ENCODE measurements at places on chromosomes 16 and 17. TPM values are rescaled to one million over a fixed set of nuclear protein-coding genes. Genes with fewer than 3 reads are reported as not detected.

DNA sequence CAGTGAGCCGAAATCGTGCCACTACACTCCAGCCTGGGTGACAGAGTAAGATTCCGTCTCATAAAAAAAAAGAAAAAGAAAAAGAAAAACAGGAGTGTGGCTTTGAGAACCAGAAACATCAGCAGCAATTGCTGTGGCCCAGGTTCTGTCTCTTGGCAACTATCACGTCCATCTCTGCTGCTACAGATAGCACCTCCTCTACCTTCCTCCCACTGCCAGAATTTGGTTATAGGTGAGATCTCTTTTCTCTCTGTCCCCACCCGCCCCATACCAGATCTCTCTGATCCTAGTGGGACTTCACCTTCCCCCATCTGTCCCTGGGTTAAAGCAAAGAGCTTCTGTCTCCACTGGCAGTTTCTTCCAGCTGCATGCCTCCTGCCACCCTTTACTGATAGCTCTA, 3.1 kb downstream of the TLCD2 start:
- peak; percentile 67 for DNase-seq

GRCh38 chr16:4868026-4868425, 20.7 kb downstream of the UBN1 start:
- DNase-seq: no peak

DNA sequence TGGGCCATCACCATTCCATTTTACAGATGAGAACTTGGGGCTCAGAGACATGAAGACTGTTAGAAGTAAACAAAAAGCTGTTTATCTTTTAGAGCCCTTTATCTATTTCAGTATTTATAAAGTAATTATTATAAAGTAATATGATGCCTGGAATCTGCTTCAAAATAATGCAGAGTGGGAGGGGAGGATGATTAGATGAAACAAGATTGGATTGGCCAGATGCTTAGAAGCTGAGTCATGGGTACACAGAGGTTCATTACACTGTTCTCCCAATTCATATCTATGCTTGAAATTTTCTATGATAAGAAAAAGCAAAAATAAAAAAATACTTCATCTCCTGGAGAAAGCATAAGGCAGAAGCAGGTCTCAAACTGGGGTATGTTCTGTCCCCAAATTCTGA, 29.4 kb downstream of the TOM1L2 start:
- no peak for DNase-seq

- DNase-seq: peak; percentile 98
Measured at GRCh38 chr16:1342526-1343427, 8.9 kb downstream of the TSR3 start.

DNA sequence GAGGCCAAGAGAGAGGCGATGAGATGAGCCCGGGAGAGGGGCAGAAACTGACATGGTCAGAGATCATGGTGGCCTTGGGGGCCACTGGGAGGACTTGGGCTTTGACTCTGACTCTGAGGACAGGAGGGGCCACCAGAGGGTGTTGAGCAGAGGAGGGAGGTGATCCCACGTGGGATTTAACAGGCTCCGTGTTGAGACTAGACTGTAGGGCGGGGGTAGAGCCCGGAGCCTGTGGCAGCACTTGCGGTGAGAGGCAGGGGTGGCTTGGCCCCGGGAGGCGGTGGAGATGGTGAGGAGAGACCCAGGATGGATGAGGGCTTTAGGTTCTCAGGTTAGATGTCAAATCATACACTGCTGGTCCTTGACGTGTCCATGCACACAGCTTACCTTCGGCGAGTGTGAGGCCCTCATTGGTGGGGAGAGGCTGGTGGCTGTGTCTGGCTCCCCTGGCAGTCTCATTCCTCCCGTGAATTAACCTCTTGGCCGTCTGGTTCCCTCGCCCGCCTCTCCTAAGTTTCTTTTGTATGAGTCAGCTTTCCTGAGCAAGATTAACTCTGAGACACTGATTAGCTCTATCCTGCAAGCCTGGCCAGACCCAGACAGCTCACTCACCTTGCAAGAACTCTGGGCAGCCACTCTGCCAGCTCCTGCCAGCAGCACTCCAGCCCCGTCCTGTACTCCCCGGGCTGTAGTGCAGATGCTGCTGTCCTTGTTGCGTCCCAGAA, 39.7 kb downstream of the VPS35L start:
- DNase-seq: peak; percentile 86

DNA sequence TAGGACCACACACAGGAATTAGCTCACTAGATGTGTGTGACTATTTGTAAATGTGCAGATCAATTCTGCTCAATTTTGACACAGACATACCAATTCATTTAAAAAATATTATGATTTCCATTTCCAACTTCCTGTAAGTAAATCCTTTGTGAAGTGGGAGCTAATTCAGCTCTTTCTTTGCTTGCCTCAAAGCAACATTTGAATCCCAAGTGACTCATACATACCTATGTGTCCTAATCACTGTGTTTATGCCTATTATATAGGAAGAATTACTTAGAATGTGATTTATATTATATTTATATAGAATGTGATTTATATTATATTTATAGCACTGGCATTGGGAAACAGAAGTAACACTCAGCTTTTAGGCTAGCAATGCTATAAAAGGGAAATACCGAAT, 195.9 kb upstream of the C17orf78 start:
- no peak for DNase-seq

DNA sequence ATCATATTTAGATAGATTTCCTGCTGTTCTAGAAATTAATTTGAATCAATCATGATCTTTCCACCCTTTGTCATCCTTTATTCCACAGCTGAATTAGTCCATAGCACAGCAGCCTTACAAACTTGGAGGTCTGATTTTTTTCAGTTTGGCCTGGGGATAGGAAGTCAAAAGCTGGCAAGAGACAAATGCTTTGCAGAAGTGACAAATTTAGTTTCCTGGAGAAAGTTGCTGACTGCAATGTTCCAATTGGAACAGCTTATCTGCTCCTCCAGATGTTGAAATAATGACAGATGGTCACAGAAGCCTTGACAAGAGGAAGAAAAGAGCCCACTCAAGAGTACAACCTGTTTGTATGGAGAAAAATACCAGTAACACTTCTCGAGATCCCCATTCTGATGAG, 1276.1 kb upstream of the CDH8 start:
- no peak for DNase-seq

GRCh38 chr17:36728030-36728991, 126.9 kb downstream of the MRM1 start:
- no peak for DNase-seq

DNA sequence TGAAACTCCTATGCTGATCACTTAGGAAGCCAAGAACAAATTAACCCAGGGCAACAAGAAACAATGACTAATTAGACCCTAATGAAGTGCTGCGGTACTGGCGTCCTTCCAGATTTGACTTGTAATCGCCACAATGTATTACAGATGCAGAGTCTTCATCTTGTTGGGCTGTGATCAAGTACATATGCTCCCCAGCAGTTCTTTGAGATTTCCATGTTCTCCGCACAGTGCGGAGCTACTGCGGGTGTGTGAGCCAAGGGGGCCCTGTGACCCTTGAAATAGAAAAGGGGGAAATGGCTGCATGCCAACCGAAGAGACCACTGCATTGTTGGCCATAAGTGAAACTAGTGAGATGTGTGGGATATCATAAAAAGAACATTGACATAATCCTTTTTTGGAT, 469.9 kb downstream of the MAF start:
- DNase-seq: no peak

DNA sequence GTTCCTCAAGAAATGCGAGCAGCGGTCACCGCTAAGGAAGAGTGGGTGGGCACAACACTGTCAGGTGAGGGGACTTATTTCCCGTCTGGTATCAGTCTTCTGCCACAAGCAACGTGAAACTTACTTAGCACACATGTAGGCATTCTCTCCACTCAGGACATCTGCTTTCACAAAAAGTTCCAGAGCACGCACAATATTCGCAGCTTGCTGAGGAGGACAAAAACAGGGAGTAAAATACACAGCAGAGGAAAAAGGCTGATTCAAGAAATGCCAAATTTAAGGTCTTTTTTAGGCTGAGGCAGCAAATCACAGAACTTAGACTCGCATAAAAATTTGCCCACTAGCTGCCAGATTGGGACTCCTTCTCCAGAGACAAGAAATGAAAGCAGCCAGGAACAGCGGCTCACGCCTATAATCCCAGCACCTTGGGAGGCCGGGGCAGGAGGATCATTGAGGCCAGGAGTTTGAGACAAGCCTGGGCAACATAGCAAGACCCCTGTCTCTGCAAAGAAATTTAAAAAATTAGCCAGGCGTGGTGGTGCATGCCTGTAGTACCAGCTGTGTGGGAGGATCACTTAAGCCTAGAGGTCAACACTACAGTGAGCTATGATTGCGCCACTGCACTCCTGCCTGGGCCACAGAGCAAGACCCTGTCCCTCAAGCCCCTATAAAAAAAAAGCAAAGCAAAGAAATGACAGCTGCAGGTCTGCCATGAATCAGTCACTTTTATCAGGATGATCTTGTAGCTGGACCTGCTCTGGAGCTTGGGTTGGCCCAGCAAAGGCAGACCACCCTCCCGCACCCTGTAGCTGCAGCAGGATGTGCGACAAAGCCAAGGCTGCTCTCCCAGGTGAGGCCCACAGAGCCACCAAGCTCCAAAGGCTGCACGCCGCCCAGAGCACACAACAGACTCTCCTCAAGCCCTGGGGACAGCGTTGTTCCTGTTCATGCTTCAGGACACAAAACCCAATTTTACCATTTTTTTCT, 20.5 kb downstream of the USP36 start:
- no peak for DNase-seq

GRCh38 chr17:655618-656017, 59.0 kb downstream of the VPS53 start:
- DNase-seq: no peak

- DNase-seq: no peak
Measured at GRCh38 chr16:55901566-55902217, 26.5 kb upstream of the CES5A start.

DNA sequence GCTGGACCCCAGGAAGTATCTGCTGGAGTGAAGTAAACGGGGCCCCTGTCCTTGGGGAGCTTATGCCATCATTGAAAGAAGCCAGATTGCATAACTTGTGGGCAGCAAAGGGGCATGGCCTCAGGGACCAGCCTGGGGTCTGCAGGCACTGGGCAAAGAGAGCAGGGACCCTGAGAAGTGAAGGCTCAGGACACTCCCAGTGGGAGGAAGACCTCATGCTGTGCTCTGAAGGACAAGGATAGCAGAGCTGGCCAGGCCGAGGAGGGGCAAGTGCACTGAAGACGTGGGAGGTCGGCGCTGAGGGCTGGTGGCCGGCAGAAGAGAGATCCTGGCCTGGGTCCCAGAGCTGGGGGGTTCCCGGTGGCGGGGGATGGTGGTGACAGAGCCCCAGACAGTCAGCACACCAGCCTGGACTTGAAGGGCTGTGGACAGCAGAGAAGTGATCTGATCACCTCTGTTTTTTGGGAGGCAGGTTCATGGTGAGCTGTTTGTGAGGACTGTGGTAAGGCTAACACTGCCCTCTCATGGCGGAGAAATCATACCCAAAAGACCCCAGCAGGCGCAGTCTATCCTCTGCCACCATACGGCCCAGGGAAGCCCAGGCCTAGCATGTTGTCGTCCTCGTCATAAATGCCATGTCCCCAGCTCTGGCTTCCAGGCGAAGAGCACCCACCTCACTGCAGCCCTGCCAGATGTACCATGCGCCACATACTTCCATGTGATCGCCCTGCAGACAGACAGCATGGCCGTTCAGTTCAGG, 7.1 kb upstream of the CNP start:
- peak; percentile 89 for DNase-seq

GRCh38 chr16:88779406-88780141, 5.4 kb downstream of the PIEZO1 start:
- DNase-seq: peak; percentile 94

DNA sequence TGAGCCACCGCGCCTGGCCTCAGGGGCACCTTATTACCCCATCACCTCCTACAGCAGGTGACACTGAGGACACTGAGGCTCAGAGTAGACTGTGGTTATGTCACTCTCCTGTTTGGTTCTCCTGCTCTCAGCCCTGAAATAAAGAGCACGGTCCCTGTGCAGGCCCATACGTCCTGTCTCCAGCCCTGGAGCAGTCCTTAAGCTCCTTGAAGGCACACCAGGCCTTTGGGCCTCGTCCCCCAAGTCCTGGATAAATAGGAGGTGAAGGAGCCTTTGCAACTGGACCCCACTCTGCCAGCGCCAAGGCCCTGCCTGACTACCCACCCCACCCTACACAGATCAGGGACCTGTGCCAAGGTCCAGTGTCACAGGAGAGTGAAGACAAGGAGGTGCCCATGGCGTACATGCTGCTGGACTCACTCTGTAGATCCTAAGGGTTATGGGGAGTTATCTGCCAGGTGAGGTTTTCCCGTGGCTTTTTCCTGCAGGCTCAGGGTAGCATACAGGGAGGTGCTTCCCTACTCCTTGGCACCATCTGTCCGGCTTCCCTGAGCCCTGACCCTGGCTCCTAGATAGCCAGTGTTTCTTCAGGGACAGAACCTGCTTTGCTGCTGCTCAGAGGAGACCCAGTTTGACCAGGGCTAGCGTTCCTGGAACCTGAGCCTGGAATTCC, 253.2 kb downstream of the SEC14L1 start:
- no peak for DNase-seq

GRCh38 chr17:27591986-27592385, 39.0 kb upstream of the LGALS9 start:
- DNase-seq: peak; percentile 70

DNA sequence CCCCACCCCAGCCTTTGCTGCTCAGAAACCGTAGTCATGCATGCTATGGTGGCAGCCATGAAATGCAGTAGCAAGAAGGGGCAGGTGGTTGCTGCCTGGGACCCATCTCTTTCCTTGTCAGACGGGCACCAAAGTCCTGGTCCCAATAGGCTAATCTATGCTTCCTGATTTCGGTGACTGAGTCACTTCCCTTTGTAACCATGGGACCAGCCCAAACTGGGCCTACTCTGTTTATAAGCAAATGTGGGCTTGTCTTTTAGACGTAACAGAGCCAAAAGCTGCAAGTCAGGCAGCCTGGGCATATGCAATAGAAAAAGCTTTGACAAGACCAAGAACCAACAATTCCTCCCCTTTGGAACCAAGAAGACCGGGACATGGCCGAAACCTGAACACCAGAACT, 99.1 kb upstream of the RBBP6 start:
- no peak for DNase-seq

GRCh38 chr16:10558305-10558704, 22.1 kb downstream of the EMP2 start:
- no peak for DNase-seq

The VAT1L gene
- under 0.01 TPM for total RNA-seq

The ITGA3 gene
- 81.4 TPM for total RNA-seq

The EPX gene
- not detected for total RNA-seq

The HYDIN gene
- 3.2 TPM for total RNA-seq

The PIMREG gene
- 5.1 TPM for total RNA-seq

The TMEM238L gene
- total RNA-seq: not detected

The PRAC1 gene
- total RNA-seq: 0.88 TPM

The GDPD3 gene
- total RNA-seq: 0.88 TPM

The AGRP gene
- not detected for total RNA-seq

The ABCC11 gene
- under 0.01 TPM for total RNA-seq

The KRTAP17-1 gene
- not detected for total RNA-seq

The ADAP2 gene
- 0.72 TPM for total RNA-seq

The RNF167 gene
- 26.5 TPM for total RNA-seq

The HAS3 gene
- total RNA-seq: 1.4 TPM

The TEKT1 gene
- not detected for total RNA-seq

The CIAPIN1 gene
- 39.8 TPM for total RNA-seq
